Fibroblast of the aortic adventitia (primary cell): ENCODE measurements at places on chromosomes 7 and 10. TPM values are rescaled to one million over a fixed set of nuclear protein-coding genes. Genes with fewer than 3 reads are reported as not detected.

OR2A12 gene
- total RNA-seq: not detected in 2 replicates

SYT15 gene
- total RNA-seq: under 0.01 and 0.41 TPM in 2 replicates

KLF14 gene
- total RNA-seq: 0.09 TPM in 1 of 2 replicates, not detected in the other

CTAGE6 gene
- total RNA-seq: 0.90 and 4.5 TPM in 2 replicates

CYP26C1 gene
- total RNA-seq: 0.09 TPM in 1 of 2 replicates, not detected in the other

ZSWIM8 gene
- 38.8 and 48.9 TPM in 2 replicates for total RNA-seq

CTTNBP2 gene
- total RNA-seq: 3.9 and 11.9 TPM in 2 replicates

CRPPA gene
- total RNA-seq: 2.5 and 3.2 TPM in 2 replicates

HYAL4 gene
- total RNA-seq: not detected in 2 replicates

RBP4 gene
- total RNA-seq: 1.9 and 2.5 TPM in 2 replicates

VAX1 gene
- total RNA-seq: not detected in 2 replicates

EPHB6 gene
- 11.0 and 15.2 TPM in 2 replicates for total RNA-seq

ZNF467 gene
- 0.27 and 5.1 TPM in 2 replicates for total RNA-seq

CD36 gene
- 1.7 and 561 TPM in 2 replicates for total RNA-seq

ELN gene
- 22.3 and 101 TPM in 2 replicates for total RNA-seq

CHN2 gene
- total RNA-seq: 0.81 and 3.6 TPM in 2 replicates

PSMC2 gene
- total RNA-seq: 170 and 189 TPM in 2 replicates

CALHM3 gene
- total RNA-seq: not detected in 2 replicates

GALNT17 gene
- total RNA-seq: 0.18 TPM in 1 of 2 replicates, not detected in the other
